ENCODE measurements at places on chromosomes 11 and 22.
A peak's percentile ranks its signal among the peaks of the same experiment; 100 is the strongest.

DNA sequence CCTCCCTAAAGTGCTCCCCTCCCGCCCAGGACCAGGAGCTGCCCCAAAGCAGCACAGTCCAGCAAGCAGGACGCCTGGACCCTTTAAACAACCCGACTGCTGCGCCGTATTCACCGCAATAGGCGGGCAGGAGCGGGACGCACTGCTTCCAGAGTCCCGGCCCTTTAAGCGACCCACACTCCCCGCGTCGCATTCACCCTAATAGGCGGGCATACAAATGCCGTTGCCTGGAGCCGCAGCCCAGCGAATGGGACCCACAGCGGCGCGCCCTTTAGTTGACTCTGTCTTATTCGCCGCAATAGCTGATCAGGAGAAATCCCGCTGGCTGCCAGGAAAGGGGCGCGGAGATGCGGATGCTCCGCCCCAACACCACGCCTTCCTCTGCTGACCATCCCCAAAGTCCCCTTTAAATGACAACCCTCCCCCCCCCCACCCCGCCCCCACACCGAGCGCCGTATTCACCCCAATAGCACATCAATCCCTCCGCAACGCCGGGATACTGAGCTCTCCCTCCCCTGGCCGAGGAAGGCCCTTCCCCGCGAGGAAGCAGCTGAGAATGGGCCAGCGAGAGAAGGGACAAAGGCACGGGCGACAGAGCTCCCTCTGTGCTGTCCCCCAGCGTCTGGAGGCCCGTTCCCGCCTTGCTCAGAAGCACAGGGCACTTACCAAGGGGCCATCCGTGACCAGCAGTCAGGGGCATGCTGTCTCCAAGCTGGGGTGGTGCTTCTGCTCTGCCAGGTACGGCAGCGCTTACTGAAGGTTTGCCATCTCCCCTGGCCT is 4.7 kb downstream of the OSBPL5 start:
- DNase-seq: peak; percentile 6

GRCh38 chr22:45878051-45878781 is 98.7 kb downstream of the WNT7B start:
- DNase-seq: no peak

DNA sequence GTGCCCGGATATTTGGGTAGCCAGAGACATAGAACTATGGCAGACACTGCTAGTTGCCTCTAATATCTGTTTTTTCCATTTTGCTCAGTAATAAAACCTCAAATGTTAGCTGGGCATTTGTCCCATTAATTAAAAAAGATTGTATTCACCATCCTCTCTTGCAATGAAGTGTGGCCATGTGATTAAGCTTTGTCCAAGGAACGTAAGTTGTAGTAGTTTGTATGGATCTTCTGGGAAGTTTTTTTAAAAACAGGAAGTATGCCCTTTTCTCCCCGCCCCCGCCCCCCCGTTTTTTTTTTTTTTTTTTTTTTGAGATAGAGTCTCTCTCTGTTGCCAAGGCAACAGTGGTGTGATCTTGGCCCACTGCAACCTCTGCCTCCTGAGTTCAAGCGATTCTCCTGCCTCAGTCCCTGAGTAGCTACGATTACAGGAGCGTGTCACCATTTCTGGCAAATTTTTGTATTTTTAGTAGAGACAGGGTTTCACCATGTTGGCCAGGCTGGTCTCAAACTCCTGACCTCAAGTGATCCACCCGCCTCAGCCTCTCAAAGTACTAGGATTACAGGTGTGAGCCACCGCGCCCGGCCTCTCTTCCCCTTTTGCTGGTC is 1.7 kb upstream of the TMEM135 start:
- peak; percentile 16 for DNase-seq

DNA sequence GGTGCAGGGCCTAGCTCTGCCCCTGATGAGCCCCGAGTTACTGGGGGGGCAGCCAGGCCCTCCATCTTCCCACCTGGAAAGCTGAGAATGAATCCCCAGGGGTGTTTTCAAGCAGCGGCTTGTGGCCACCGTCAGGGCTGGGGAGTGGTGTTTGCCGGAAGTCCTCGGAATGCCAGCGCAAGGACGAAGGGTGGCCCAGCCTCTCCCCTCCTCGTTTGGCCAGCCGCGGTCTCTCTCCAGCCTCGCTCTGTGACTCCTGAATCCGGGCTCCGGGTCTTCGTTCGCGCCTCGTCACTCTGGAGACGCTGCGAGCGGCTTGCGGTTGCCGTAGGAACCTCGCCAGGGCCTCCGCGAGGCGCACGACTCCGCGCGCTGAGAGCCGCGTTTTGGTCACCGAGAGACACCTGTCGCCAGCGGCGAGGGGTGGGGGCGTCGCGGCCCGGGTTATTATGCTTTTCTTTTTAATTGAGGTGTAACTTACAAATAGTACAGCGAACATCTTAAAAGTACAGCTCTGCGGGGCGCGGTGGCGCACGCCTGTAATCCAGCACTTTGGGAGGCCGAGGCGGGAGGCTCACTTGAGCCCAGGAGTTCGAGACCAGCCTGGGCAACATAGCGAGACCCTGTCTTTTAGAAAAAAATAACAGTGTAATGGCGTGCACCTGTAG is 6.3 kb upstream of the KDELR3 start:
- DNase-seq: peak; percentile 52

GRCh38 chr22:37244922-37245722 is 1.1 kb upstream of the RAC2 start:
- no peak for DNase-seq

DNA sequence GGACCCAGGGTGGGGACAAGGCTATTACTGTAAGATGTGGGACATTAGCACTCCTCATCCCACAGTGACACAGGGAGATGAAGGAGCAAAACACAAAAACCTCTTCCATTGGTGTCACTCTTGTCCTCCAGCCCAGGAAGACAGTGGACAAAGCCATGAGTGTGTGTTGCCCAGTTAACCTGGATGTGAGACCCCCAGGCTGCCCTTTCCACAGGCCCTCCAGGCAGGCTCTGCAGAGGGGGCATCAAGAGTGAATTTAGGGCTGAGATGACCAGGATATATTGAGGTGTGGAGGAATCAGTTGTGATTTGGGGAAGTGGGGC is 111.3 kb downstream of the GGTLC2 start:
- no peak for DNase-seq
